Suppressor macrophage (primary cell): ENCODE measurements at places on chromosomes 7 and 10.

DNA sequence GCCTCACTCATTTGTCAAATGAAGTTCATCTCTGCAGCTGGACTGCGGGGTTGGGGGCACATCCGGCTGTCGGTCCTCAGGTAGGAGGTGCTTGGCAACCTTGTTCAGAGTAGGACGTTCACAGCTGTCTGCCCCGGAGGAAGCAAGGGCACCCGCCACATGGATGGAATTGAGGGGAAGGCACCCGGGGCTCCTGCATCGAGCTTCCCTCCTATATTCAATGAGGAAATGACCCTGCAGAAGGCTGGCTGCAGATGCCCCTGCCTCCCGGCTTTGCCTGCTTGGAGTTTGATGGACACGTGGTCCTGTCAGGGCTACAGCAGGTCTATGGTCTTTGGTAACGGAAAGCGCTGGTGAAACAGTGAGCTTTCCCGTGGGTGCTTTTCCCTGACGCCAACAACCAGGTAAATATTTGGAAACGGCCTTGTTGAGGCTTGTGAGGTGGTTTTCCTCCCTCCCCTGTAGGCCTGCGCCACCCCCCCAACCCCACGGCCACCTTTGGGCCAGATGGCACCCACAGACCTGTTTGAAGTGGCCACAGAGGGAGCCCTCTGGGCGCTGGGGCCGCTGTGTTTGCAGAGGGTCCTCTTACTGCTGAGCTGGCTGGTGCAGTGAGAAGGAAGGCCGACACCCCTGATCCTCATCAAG lies 32.9 kb downstream of the HTRA1 start:
- DNase-seq = no peak

- no peak for DNase-seq
Measured at GRCh38 chr10:128660726-128661125, 534.5 kb upstream of the MKI67 start.

DNA sequence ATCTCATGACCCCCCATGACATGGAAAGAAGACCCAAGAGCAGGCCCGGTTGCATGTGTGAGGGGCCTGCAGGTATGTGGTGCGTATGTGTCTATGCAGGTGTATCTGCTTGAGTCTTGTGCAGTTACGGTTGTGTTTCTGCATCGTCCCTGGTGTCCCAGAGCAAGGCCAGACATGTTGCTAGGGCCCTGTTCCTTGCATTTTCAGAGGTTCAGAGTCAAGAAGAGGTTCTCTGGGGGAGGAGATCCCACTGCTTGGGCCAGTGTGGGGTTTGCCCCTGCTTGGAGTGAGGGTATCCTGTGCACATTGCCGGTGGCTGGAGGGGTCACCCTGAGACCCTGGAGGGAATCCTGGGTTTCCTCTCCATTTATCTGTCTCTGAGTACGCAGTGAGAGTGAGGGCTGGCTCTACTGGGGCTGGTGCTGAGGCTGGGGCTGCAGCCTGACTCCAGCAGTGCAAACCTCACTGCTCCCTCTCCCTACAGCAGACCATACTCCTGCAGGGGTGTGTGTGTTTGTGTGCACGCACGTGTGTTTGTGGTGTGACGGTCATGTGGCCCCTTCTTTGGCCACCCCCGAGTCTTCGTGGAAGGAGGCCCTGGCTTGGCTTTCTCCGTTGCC lies 4.1 kb downstream of the TRIM8 start:
- no peak for DNase-seq

DNA sequence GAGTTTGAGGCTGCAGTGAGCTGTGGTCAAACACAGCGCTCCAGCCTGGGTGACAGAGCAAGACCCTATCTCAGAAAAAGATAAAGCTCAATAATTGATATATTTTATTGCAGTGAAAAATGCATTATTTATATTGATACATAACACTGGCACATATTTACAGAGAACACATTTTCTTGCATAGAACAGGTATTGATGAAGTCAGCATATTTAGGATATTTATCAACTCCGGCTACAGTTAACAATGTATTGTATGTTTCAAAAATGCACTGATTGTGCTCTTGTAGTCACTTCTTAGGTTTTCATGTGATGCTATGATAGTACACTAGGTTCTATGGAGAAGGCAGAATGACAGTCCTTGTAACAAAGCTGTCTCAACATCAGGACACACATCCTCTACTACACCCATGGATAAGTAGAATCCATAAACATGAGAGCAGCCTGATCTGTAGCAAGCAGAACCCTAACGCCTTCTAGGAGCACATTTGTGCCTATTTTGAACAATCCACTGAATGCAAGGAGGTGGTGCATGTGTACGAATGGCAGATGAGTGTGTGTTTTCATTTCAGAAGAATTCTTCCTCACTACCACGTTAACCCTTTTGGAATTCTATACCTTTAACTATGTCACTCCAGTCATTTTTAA lies 586.1 kb upstream of the CELF2 start:
- no peak for DNase-seq

- DNase-seq = no peak
Measured at GRCh38 chr10:63286754-63287264, 153.7 kb downstream of the NRBF2 start.

GRCh38 chr10:30691639-30692015 lies 62.1 kb upstream of the LYZL2 start:
- DNase-seq = no peak

- DNase-seq = no peak
Measured at GRCh38 chr10:11434324-11434723, 177.1 kb downstream of the USP6NL start.

DNA sequence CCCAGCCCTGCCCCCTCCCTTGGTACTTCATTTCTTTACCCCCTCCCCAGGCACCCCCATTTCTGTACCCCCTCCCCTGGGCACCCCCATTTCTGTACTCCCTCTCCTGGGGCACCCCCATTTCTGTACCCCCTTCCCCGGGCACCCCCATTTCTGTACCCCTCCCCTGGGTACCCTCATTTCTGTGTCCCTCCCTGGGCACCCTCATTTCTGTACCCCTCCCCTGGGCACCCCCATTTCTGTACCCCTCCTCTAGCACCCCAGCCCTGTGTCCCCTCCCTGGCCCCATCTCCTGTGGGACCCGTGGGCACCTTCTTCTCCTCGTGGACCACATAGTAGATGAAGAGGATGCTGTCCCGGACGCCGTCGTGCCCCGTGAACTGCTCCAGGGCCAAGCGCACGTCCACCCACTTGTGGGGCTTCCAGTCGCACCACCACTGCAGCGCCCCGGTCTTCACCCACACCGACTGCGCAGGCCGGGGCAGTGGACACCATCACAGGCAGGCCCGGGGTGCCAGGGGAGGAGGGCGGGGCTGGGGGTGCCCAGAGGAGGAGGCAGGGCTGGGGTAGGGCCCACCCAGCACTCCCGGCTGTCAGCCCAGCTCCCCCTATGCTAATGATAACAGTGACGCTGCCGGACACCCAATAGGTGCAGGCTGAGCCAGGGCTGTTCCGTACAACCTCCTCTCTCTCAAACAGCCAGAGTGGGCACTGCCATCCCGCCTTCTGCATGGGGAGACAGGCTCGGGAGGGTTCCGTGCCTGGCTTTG lies 20.4 kb downstream of the TECPR1 start:
- DNase-seq = no peak

DNA sequence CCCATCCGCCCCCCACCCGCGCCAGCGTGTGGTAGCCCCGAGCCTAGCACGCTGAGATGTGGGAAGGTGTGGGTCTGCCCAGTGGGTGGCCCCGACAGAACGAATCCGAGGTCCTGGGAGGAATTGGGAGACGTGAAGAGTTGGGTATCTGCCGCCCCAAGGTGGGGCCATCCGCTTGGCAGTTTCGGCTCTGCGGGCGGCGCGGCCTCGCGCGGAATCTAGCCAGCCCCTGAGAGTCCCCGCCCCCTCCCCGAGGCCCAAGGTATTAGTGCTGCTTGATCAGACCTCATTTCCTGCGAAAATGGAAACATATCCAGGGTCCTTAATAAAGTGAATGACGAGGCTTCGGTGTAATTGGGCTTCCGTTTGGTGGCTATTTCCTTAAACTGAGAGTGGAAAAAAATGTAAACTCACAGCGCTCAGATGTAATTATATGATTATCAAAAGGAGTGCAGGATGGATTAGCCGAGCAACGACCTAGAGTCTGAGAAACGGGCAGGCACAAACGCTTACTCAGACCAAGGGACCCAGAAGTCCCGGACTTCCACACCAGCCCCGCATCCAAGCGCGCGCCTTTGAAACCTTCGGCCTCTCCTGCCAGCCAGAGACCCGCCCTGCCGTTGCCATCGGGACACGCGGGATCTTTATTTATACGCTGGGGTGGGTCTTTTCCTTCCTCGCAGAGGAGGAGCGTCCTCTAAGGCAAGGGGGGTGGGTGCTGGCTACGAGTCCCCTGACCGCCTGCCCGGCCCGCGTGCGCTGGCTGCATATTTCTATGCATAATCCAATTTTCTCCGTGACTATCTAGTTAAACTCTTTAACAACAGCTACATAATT lies 12.8 kb downstream of the LBX1 start:
- no peak for DNase-seq

- DNase-seq = no peak
Measured at GRCh38 chr7:129494041-129494440, 8.3 kb upstream of the SMKR1 start.
